Pulmonary artery endothelial cell (primary cell): ENCODE measurements at places on chromosomes 6 and 20. TPM values are rescaled to one million over a fixed set of nuclear protein-coding genes. Genes with fewer than 3 reads are reported as not detected.

DNA sequence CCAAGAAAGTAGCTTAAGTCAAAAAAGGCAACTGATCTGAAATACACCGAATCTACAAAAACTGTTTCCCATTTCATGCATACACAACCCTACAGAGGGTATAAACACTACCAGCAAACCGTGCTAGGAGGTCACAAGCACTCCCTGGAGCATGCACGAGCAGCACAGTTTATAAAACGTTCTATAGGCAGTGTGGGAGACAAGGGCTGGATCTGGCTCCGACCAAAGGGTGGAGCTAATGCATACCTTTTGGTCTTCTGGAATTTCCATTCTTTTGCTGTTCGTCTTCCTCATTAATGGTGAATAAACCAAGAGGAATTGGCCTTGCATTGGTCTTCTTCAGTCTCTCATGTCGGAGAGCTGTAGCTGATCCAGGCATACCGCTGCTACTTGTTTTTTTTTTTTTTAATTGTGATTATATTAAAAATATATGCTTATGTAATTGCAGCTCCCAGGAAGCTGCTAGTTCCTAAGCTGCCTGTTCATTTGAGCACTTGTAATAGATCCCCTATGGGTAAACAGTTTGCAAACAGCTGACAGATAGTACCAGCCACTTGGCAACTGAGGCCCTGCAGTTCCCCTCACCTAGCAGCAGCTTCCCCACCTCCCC, 24.5 kb downstream of the MAP7 start:
- DNase-seq: no peak

The TNXB gene
- total RNA-seq: 0.21 and 0.73 TPM in 2 replicates

- no peak for DNase-seq
These were observed 38.9 kb downstream of the ORC3 start for GRCh38 chr6:87628881-87629280.

DNA sequence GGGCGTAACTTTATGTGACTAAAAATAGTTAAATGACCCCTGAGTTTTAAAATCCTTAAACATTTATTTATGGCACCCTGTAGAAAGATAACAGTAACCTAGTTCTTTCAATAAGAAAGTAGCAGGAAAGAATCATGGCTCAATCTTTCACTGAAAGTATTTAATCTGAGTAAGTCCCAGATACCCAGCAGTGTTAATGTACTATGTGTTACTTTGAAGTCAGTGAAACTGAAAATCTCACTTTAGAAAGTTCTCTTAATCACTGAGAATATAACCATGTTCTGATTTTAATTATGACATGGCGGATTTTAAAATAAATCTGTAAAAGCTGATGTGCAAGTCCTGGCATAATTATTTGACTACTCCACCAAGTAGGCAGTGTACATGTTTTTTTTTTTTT, 8.1 kb upstream of the HEY2 start:
- DNase-seq: no peak

- no peak for DNase-seq
These were observed 5.1 kb downstream of the UBE2V1 start for GRCh38 chr20:50107796-50108331.
